ENCODE measurements at places on chromosomes 1 and 21.
A peak's percentile ranks its signal among the peaks of the same experiment; 100 is the strongest.

DNA sequence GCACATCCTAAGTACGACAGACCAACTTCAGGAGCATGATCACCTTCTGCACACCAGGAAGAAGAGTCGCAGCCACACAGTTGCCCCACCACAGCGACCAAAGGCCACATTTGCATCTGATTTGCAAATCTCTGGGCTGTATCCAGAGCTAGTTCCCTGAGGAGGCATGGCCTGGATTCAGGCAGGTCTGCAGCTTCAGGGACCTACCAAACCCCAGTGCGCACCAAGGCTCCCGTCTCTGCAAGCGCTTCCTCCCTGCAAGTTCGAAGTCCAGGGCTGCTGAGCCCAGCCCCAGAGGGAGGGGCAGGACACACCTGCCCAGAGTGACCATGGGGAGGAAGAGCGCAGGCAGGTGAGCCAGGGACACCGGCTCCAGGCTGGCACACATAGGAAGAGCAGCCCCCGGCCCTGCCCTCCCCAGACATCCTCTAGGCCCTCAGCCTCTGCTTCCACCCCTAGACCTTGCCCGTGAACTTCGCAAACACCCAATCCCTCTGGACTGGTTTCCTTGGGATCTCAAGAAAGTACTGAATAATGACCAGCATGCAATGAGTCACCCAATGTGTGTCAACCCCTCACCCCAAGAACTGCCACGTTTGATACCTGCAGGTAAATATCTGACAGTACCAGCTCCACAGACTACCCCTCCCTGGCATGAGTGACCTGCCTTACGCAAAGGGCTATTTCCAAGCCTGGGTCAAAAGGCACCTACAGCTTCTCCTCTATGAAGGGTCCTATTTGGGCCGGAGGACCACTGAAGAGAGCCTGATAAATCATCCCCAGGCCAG lies 36.8 kb downstream of the CASZ1 start:
- peak; percentile 65 for DNase-seq

DNA sequence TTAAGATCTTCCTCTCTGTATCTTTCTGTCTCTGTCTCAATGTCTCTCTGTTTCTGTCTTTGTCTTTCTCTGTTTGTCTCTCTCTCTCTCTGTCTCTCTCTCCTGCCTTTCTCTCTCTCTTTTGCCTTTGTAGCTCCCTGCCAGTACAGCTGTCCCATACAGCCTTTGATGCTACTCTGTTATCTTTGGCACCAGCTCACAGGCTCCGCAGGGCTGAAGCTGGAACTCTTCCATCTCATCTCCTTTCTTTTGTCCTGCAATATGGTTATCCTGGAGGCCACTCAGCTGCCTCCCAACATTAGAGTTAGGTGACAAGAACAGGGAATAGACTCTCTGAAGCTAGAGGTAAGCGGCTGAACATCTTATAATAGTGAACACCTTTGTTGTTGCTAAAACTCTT lies 354.3 kb upstream of the NEGR1 start:
- DNase-seq: no peak

DNA sequence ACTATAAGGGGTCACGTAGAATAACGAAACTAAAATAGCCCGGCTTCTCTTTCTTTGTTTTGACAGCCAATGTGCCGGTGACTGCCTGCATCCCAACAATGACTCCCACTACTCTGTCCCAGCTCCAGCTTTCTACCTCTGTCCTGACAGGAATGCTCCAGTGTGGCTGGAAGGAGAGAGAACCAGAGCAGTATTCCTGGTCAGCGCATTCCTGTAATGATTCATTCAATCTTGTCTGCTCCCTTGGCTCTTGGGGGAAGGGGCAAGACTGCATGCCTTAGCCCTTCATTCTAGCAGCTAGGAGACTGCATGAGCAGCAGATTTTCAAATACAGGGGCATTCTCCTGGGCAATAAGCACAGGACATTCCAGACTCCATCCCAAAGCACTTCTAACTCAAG lies 132.1 kb upstream of the PRMT6 start:
- no peak for DNase-seq

- no peak for DNase-seq
Observed at GRCh38 chr1:170959385-170959784, 24.1 kb downstream of the MROH9 start.

DNA sequence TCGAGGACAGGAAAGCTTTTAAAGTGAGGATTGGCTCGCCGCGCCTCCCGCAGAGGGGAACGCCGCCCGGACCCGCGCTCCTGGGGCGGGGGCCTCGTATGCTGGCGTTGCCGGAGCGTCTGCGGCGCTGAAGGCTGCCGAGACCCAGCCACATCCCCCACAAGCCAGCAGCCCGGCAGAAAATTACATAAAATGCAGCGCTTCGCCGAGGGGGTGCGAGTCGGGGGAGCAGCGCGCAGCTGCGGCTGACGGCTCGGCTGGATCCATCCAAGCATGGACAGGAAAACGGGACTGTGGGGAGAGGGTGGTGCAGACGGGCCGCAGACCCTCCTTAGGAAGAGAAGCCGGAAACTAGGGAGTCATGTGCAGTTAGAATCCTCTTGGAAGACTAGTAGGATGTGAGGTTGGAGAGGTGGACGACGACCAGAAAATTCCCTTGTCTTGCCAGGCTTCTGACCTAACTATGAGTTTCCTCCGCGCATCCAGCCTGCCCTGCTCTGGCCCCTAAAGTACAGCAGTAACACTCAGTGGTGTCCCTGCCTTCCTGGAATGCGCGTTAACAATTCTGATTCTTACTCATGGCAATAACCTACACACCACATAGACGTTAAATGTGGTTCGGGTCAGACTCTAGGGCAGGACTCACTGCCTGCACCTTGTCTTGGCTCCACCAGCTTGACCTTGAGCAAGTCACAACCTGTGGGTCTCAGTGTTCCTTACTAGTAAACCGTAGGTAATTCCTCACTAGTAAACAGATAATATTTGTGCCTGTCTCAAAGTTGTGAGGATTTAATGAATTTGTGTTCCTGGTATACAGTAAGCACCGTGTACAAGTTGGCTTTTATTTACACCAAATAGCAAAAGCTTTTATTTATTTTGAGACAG lies 953 bp upstream of the BRWD1 start:
- DNase-seq: peak; percentile 6

GRCh38 chr1:160742428-160743127 lies 3.5 kb downstream of the SLAMF7 start:
- no peak for DNase-seq

GRCh38 chr1:47367651-47368050 lies 34.1 kb downstream of the CMPK1 start:
- no peak for DNase-seq

DNA sequence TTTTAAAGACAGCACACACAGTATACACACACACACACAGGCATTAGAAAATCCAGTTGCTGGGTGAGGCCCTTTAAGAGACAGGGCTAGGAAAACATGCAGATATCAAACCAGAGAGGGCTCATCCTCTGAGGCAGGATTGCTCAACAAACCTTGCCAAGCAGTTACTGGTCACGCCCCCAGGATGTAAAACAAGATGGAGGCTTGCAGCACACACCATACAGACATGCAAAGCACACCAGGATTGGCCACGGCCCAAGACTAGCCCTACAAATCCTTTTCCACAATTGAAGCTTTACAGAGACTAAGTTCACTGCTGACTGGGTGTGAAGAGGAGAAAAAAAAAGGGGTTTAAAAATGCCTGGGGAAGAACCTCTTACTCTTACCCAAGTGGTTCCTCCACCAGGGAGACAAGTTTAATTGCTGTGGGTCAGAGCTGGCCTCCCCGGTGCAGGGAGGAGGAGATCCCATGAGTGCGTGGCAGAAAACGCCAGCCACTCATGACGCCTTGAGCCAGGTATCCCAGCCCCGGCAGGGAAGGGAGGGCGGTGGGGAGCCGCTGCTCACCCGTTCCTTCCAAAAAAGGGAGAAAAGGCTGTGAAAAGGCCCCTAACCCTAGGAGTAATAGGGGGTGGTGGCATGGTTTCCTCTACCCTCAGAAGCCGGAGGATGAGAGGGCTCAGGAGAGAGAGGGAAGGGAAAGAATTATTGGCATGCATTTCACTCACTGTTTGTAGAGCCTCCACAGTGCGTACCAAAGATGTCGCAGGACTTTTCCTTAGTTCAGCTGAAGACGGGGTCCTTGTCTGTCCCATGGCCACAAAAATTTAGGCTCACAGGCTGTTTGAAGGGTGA lies 594.6 kb upstream of the ZP4 start:
- peak; percentile 24 for DNase-seq
